ENCODE measurements at places on chromosomes 3 and 15. TPM values are rescaled to one million over a fixed set of nuclear protein-coding genes. Genes with fewer than 3 reads are reported as not detected.

The WWTR1 gene
- total RNA-seq = 0.60 TPM

The ARHGEF26 gene
- total RNA-seq = 0.34 TPM

The SOX2 gene
- 0.13 TPM for total RNA-seq

The GOLGA8G gene
- not detected for total RNA-seq

The PPP1R14D gene
- not detected for total RNA-seq

The PLA2G4B gene
- total RNA-seq = 5.2 TPM

The SCN5A gene
- 0.27 TPM for total RNA-seq

The MITF gene
- 16.5 TPM for total RNA-seq

The PAK6 gene
- total RNA-seq = 0.47 TPM

The TM4SF18 gene
- total RNA-seq = not detected

The MUC13 gene
- 0.09 TPM for total RNA-seq

The SERPINI2 gene
- total RNA-seq = 0.13 TPM

The COL8A1 gene
- total RNA-seq = 0.07 TPM

The GOLGA6L7 gene
- 0.11 TPM for total RNA-seq

The LMOD3 gene
- not detected for total RNA-seq

The GREM1 gene
- total RNA-seq = 0.20 TPM

The DPPA2 gene
- total RNA-seq = not detected

The SLC4A7 gene
- total RNA-seq = 8.3 TPM

The CPNE9 gene
- total RNA-seq = not detected

Measured in K562 (cell line).